ENCODE measurements at places on chromosomes 5 and 9. TPM values are rescaled to one million over a fixed set of nuclear protein-coding genes. Genes with fewer than 3 reads are reported as not detected.

The ECPAS gene
- total RNA-seq: 69.4 TPM

GRCh38 chr9:365436-365835, 150.8 kb downstream of the DOCK8 start:
- no peak for DNase-seq

DNA sequence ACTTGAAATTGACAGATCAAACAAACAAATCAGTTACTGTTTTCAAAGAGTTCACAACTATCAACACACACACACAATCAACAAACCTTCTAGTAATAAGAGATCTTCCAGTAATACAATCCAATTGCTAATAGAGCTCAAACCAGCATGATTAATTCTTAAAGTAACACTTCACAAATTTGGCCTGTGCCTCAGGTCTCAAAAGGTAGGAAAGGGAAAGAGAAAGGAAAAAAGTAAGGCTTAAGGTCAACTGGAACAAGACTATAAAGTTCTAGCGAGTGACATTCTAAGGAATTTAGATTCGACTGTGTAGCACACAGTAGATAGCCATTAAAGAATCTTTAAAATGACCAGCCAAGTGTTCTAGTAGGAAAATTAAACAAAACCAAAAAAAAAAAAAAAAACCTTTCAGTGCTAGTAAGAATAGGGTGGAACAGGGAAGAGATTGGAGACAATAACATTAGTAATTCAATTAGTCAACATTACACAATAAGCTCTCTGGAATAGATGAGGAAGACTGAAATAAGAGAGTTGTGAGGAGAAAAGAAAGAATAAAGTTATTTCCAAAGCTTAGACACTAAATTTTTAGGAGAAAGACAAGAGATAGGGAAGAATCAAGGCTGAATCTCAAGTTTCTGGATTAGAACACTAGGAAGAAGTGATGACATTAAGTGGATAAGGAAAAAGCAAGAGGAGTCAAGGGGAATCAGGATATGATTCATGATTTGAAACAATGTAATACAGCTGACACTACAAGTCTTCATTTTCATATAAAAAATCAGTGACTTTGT, 86.1 kb downstream of the FBXL17 start:
- DNase-seq: no peak

DNA sequence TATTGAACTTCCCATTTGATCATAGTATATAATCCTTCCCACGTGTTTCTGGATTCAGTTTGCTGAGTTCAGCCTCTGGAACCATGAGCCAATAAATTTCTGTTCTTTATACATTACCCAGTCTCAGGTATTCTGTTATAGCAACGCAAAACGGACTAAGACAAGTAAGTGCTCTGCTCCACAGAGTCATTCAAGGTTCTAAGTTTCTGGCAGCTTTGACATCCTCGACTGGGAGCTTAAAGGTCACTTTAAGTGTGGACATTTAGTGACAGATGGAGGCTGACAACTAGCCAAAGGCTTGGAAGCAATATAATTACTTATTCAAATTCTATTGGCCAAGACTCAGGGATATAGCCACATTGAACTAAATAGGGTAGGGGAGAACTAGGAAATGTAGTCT, 177.7 kb upstream of the RASEF start:
- DNase-seq: no peak

DNA sequence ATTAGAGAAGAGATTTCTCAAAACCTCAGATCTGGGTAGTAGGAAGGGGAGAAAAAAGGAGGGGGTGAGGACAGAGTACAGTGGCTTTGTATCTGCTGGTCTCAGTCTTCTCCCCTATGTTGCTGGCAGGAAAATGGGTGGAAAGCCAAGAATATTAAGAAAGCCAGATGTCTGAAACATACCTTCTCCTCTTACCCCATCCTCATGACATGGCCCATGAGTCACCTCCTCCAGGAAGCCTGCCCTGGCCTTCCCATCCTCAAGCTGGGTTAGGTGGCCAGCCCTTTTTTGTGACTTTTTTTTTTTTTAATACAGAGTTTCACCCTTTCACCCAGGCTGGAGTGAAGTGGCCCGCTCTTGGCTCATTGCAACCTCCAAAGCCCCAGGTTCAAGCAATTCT, 61.8 kb downstream of the ABCA1 start:
- DNase-seq: no peak

The IGFBPL1 gene
- total RNA-seq: not detected

The BHMT2 gene
- not detected for total RNA-seq

DNA sequence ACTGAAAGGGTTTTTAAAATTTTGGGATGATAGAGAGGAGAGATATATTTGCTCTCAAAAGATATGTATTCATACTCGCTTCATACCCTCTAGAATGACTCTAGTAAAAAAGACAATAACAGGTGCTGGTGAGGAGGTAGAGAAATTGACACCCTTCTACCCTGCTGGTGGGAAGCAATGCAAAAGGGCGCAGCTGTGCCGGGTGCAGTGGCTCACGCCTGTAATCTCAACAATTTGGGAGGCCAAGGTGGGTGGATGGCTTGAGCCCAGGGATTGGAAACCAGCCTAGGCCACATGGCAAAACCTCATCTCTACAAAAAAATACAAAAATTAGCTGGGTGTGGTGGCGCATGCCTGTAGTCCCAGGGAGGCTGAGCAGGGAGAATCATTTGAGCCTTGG, 33.9 kb upstream of the NXNL2 start:
- DNase-seq: no peak

DNA sequence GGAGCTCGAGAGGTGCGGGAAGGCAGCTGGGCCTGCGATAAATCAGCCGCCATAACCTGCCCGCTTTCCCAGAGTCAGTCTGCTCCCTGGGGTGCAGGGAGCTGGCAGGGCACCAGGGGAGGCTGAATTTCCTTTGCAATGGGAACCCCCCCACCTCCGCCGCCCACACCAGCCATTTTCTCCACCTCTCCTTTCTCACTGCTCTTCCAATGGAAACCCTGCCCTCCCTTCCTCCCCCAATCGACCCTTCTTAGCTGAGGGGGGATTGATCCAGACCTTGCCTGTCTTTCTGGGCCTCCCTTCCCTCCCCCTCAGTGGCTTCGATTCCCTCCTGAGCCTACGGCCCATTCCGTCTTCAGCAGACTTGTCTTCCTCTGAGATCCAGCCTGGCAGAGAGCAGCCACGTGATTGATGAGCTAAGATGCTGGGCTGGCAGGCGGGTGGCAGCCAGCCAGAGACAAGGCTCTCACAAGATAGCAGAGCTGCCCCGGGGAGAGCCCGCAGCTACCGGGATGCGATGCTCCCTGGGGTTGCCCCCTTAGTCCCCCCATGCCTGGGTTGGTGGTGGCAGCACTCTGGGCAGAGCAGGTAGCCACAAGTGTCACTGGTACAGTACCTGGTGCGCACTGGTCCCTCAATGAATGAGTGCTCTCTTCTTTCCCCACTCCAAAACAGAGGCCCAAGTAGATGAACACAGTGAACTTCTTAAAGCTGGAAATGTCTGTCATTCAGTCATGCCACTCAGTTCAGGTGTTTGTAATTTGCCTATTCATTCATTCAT, 53.7 kb upstream of the FABP6 start:
- no peak for DNase-seq

- no peak for DNase-seq
Measured at GRCh38 chr9:132543960-132544359, 38.4 kb upstream of the BARHL1 start.

DNA sequence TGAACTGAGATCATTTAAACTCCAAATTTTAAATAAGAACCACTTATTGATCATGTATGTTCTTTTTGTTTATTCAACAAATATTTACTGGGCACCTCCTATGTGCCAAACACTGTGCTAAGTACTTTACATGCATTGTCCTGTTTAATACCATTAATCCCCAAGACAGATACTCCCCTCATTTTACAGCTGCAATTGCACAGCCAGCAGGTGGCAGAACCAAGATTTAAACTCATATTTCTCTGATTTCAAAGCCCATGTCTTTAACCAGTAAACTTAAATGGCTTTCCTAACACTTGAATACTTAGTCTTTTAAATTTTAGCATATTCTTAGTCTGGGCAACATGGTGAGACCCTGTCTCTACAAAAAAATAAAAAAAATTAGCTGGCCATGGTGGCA, 43.4 kb upstream of the KIAA1958 start:
- DNase-seq: peak; percentile 45

DNA sequence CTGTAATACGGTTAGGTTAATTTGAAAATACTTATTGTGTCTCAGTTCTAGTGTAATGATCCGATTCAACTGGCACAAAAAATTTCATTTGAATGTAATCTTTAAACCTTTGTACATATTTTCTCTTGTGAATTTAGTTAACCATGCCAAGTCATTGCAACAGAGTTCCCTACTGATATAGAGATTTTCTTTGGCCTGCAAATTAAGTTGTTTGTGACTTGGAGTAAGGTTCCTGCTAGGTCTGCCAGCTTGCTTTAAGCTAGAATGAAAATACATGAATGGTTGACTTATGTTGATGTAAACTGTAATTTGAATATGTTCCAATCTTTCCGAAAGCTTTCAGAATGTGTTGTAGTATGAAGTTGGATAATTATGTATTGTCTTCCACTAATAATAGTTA, 1004.1 kb upstream of the EDIL3 start:
- no peak for DNase-seq
